ENCODE measurements at places on chromosomes 6 and 20. TPM values are rescaled to one million over a fixed set of nuclear protein-coding genes. Genes with fewer than 3 reads are reported as not detected.

DNA sequence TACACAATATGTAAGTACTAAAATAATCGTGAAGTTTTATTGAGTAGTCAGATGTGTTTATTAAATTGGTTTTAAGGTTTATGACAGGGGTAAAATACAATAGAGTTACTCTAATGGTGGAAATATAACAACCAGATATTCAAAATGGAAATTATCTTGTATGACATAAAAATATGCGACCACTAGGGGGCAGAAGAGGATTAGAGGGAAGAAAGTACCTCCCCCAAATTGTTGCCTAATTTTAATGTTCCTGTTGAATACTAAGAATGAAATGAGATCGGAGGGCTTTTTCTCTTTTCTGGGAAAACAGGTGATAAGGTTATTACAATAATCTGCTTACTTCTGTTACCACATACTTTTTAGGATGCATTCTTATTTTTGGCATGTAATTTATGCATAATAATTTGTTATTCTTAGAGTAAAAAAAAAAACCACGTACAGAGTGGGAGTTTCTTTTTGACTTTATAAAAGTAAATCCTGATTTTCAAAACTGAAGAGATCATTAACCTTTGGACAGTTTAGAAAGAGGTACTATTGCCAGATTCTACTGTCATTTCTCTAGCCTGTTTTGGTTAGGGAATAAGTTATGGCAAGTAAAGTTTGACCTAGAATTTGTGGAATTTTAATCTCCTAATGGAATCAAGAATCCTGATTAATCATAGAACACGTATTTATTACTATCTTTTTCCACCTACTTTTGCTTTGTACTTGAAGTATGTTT lies 159.2 kb downstream of the CD109 start:
- no peak for DNase-seq

SLC13A3 gene
- 6.2 TPM for total RNA-seq

DNA sequence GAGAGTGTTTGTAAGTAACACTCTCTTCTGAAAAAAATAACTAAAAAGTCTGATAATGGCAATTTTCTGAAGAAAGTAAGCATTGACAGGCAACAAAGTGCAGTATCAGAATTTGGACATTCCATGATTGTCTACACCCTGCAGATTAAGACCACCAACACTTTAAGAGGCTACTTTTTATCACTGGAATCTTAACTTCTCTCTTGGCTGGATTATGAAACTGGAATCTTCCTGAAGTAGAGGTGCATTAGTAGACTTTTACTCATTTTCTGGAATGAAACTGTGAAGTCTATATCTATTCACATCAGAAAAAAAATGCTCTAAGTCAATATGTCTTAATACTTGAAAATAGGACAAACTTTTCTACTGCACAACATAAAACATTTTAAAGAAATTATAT lies 547.5 kb downstream of the COL12A1 start:
- no peak for DNase-seq

CST1 gene
- not detected for total RNA-seq

RAE1 gene
- total RNA-seq: 45.1 TPM

DNA sequence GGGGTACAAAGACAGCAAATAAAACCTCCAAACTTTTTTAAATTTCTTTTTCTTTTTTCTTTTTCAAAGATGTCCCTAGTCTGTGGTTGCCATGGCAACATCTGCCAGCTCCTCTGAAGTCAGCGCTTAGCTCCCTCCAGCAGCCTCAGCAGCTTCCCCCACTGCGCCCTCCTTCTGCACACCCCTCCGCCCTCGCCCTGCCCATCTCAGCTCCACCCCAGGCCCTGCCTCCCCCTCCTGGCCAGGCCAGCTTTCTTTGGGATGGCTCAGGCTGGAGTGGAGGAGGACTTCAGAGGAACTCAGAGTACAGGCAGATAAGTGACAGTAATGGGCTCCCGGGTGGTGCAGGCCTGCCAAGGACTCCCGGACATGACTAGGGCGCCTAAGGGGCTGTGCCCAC lies 104.6 kb downstream of the LRFN2 start:
- DNase-seq: no peak

DNA sequence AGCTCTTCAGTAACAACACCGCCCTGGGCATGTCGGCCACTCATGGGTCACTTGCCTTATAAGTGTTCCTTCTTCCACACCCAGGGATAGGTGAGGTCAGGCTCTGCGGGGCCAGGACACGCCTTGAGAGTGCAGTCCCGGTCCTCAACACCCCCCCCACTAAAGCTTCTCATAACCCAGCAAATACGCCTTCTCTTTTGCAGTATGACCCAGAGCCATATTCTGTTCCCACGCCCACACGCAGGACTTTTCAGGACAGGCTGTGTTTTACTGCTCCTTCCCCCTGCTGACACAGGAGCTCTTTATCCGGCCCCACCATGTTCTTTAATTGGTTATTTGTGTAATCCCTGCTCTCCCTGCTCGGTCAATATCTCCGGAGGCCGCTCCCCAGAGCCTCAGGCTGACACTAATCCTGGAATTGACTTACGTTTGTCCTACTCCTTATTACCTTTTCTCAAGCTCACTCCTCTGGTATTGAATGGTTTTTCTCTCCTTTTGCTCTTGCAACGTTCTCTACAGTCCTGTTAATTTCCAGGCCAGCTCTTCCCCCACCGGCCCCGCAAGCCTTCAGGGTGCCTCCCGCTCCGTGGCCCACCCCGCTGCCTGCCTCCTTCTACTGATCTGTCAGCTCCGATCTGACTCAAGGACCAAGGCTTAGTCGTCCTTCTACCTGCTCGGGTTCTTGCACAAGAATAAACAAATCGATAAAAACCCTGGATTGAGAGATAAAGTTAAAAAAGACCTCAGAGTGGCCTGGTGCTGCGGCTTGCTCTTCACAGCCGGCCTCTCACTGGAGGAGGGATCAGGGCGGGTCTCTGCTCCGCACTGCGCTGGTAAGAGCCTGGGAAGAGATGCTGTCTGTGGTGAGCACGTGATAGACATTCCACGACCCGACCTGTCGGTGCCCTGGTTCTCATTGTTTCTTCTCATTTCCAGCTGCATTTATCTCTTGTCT lies 357.5 kb downstream of the ZFAND3 start:
- DNase-seq: no peak

Data from suprapubic skin (tissue), 4 donors.